ENCODE measurements at places on chromosomes 4 and X.

DNA sequence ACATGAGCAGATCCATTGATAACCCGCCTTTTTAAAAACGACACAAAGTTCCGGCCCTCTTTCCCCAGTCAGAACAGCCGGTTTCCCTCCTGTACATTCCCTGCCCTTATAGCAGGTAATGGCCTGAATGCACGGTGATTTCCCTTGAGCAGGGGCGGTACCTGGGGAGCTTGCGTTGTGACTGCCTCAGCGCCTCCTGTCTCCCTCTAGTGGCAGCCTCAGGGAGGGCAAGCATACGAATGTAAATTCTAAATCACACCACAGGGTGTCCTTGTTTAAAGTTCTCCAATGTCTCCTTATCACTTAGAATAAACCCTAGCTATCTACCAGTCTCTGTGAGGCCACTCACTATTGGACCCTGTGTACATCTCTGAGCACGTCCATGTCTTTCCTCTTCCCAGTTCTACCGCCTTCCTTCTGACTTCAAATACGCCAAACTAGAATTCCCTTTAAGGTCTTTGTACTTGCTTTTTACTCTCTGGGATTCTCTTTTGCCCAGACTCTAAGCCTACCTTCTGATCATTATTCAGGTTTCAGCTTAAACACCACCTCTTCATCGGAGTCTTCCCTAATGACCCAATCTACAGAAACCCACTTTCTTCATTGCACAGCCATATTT, 18.4 kb upstream of the LDB2 start:
- peak; percentile 37 for DNase-seq

DNA sequence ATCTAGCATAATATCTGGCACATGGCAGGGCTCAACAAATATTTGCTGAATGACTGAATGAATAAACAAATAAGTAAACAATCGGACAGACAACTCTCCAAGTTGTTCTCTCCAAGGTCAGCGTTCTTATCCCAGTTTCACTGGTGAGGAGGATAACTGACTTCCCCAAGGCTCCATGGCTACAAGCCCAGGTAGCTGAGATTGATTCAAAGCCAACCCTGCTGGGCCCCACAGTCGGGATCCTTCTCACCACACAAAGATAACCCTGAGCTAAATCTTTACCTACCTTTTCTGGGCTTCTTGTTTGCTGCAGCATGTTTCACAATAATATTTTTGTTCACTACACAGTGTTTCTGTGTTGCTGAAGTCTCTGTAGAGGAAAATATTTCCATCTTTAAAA, 54.9 kb downstream of the USP46 start:
- no peak for DNase-seq

DNA sequence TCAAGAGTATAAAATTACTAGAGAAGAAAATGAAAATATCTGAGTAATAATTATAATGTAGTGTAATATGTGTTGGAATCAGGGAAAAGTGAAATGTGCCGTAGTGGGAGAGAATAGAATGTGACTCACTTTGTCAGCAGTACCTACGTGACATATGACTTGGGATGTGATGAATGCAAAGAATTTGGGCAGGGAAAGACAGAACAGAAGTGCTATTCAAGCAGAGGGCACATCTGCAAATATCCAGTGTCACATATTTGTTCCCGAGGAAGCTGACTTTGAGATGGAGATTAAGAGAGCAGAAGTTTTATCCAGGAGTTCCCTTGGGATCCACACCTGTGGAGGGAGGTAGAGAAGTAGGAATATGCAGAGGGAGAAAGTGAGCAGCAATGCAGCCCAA, 69.3 kb upstream of the HS3ST1 start:
- no peak for DNase-seq

DNA sequence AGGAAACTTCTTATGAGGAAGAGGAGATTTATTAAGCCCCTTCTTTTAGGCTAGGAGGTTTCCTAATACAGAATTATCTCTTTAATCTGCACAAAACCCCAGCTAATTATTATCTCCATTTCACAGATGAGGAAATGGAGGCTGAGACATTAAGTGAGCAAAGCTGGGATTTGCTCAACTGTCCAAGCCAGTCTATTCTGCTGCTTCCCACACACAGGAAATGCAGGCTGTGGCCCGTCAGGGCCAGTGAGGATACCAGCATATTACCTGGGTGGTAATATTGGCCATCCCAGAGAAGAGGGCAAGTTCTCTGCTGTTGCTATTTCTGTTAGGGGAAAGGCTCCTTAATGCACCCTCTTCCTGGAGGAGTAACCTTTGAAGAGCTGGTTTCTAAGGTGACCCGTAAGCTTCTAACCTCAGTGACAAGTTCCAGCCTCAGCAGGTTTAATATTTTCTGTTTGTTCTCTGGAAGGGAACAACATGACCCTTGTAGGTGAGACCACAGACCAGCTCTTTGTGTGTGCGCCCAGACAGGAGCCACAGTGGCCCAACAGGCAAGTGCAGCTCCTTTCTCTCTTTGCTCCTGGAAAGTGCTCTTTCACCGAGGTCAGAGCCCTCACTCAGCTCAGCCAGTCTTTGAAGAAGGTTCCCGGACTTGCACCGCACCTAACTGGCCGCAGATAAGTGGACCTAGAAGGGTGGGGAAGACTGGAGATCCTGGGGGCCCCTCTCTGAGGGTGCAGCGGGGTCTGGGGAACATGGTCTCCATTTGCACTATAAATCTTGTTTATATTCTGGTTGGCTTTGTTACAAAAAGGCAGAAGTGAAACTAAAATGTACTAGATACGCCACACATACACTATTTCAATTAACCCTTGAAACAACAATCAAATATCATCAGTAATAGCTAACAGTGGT, 35.5 kb downstream of the TBC1D9 start:
- DNase-seq: no peak

GRCh38 chrX:111823703-111824102, 52.3 kb upstream of the TRPC5OS start:
- DNase-seq: no peak

- no peak for DNase-seq
Measured at GRCh38 chr4:68337004-68337403, 12.9 kb downstream of the YTHDC1 start.

GRCh38 chrX:133045986-133046385, 50.9 kb downstream of the USP26 start:
- no peak for DNase-seq

DNA sequence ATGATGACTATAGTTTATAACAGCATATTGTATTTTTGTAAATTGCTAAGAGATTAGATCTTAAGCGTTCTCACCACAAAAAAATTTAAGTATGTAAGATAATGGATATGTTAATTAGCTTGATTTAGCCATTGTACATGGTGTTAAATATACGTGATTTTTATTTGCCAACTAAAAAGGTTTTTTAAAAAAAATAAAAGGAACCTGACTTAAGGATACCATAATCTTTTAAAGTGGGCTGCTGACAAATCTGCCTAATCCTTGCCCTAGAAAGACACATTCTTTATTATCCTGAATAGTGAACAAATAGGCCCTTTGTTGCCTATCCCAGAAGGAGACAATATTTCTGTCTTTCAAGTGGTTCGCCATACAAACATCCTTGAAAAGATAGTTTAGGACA, 94.6 kb upstream of the FAM47C start:
- no peak for DNase-seq

DNA sequence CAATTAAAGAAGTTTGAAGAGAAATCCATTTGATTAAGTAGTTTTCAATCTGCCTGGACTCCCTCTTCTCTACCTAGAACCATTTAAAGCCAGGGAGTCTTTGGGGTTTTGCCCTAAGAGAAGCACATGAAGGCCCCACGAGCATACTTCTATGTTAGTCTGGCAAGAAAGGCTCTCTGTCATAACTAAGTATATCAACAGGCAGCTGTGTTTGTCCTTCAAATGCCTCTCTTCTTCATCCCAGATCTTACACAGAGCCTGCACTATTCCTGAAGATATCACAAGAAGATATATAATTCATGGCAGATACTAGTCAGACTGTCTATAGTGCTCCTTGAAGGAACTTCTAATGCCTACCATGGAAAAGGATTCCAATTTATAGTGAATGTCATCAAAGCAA, 206.2 kb downstream of the PRDM5 start:
- DNase-seq: no peak

- DNase-seq: no peak
Measured at GRCh38 chr4:173258866-173259265, 75.3 kb downstream of the HMGB2 start.

- DNase-seq: no peak
Measured at GRCh38 chrX:141760761-141761160, 62.2 kb upstream of the SPANXD start.

DNA sequence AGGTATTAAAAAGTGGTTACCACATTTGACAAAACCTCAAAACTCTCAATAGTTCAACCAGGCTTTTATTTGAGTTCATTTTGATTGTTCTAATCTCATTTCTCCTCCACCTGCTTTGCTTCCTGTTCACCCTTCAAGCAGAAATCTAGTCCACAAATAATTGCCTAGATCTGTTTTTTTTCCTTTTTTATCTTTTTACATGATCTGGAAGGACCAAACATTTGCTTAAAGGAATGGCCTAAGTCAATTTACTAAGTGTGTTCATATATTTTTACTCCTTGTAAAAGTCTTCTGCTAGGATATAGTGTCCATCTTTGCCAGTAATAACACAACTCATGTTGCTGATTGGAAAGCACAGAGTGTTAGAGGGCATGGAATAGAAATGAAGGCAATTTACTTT, 26.2 kb upstream of the VEGFD start:
- no peak for DNase-seq

DNA sequence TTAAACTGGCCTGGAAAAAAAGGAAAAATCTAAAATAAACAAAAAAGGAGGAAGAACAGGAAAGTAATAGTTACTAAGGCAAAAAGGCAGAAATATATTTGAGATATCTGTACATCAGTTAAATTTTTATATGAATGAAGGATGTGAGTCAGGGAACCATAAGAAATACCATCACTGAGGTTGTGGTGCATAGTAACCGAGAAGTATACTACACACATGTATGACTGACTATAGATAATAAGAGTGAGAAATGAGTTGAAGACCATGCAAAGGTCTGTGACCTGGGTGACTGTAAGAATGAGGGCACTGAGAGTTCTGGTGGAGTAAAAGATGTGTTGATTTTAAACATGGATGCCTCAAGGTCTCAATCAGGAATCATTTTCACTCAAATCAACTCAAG, 220.6 kb upstream of the FAM241A start:
- no peak for DNase-seq

GRCh38 chrX:125681058-125681457, 361.4 kb downstream of the TEX13C start:
- DNase-seq: no peak

GRCh38 chrX:134971926-134972325, 18.9 kb upstream of the SMIM10 start:
- no peak for DNase-seq
